WTC11 (cell line): ENCODE measurements at places on chromosomes 6 and 20.

DNA sequence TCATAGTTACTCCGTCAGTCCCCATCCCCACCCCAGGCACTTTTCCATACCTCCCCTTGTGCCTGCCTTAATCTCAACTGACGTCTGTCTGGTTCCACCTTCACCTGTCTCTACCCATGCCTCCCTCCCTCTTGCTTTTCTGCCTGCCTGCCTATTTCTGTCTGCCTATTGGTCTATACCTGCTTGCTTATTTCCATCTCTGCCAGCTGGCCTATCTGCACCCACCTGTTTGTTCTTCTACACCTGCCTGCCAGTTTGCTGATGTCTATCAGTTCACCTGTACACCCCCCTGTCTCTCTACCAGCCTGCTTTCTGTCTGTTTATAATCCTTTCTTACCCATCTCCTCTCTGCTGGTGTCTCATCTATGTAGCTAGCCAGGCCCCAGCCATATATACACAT is 87.5 kb downstream of the RALGAPA2 start:
- no peak for DNase-seq
- H3K27me3 ChIP-seq, result no peaks in the 10 kb centered on the region
- no peak overlapping the region for H3K4me3 ChIP-seq
- no peak overlapping the region for H3K27ac ChIP-seq
- no peaks in the 10 kb centered on the region for H3K4me1 ChIP-seq

- H3K4me3 ChIP-seq, result no peak overlapping the region
- H3K27me3 ChIP-seq, result no peaks in the 10 kb centered on the region
- H3K36me3 ChIP-seq, result peaks cover 14% of the 10 kb centered on the region
- no peak for DNase-seq
- no peak overlapping the region for H3K27ac ChIP-seq
Observed at GRCh38 chr6:52293067-52293466, 8.5 kb upstream of the MCM3 start.

GRCh38 chr20:19996917-19997316 is 20.2 kb upstream of the NAA20 start:
- H3K27me3 ChIP-seq, result no peaks in the 10 kb centered on the region
- H3K27ac ChIP-seq, result 0 out of 2 replicates have a peak overlapping the region, but pooled peaks have one; percentile 16
- no peak for DNase-seq
- peaks cover 20% of the 10 kb centered on the region for H3K4me1 ChIP-seq

GRCh38 chr6:1865585-1865984 is 255.9 kb downstream of the FOXC1 start:
- no peak for DNase-seq
- no peaks in the 10 kb centered on the region for H3K27me3 ChIP-seq
- H3K27ac ChIP-seq, result peak overlapping the region; percentile 52; the same call in 1 of the 2 replicates
- H3K4me1 ChIP-seq, result peaks cover 57% of the 10 kb centered on the region
- H3K4me3 ChIP-seq, result no peak overlapping the region
- H3K36me3 ChIP-seq, result no peaks in the 10 kb centered on the region

DNA sequence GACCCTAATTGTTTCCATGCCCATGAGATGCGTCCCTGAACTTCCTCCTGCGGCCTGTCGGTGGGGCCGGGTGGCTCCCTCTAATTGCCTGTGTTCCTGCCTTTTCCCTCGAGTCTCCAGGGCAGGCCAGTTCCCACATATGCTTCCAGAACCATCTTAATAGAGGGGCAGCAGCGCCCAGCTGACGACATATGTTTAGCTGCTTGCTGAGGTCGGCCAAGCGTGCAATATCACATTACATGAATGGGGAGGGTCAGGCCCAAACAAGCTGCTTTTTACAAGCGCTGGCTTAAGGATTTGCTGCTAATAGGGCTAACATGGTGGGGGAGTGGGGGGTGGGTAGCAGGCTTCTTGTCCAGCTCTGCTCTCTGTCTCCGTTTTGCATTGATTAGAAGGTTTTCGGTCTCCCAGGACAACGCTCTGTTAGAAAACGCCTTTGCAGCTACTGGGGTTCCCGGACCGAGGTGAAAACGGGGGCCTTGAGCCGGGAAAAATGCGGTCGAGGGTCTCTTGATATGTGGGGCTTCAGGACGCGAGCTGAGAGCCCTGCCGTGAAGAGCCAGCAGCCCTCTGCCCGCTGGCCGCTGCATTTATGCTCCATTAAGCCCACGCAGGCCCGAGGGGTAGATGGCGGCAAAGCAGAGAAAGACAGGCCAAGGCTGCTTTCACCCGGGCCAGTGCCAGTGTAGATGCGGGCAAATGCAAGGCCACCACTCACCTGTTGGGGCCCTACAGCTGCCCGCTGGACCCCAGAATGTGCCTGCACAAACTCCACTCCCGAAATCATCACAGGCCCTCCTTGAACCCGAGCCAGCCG is 308.5 kb downstream of the BMP7 start:
- H3K27me3 ChIP-seq, result no peaks in the 10 kb centered on the region
- H3K36me3 ChIP-seq, result no peaks in the 10 kb centered on the region
- H3K4me1 ChIP-seq, result peaks cover 41% of the 10 kb centered on the region
- DNase-seq, result peak; percentile 36
- no peak overlapping the region; the same call in 1 of the 2 replicates for H3K27ac ChIP-seq

- peak; percentile 42 for DNase-seq
- H3K4me1 ChIP-seq, result peaks cover 4% of the 10 kb centered on the region; the same call in 1 of the 2 replicates
- no peak overlapping the region for H3K4me3 ChIP-seq
- no peak overlapping the region for H3K27ac ChIP-seq
- H3K36me3 ChIP-seq, result no peaks in the 10 kb centered on the region
- no peaks in the 10 kb centered on the region; the same call in 1 of the 2 replicates for H3K27me3 ChIP-seq
Observed at GRCh38 chr20:5400164-5400762, 83.5 kb upstream of the PROKR2 start.

DNA sequence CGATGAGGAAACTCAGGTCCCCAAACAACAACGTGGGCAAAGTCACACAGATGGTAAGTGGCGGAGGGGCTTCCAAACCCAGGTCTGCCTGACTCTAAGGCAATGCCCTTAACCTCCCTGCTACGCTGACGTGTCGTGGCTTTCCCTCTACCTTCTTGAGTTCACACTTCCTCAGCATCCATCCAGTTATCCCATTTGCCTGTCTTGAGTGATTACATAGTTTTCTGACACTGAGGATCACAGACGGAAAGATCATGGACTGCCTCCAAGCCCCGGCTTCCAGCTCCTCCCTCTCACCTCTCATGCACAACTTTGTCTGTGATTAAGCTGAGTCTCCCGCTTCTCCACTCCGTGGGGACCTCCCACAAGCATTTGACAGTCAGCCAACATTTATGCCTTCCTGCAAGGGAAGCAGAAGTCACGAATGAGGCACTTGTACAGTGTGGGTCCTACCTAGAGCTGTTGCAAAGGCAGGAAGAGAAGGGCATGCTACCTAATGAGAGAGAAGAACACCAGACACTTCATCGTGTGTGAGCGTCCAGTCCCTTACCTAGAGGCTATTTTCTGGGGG is 33.8 kb downstream of the TBC1D7 start:
- no peak for DNase-seq
- H3K4me3 ChIP-seq, result no peak overlapping the region
- H3K4me1 ChIP-seq, result peaks cover 4% of the 10 kb centered on the region
- H3K27ac ChIP-seq, result no peak overlapping the region
- H3K36me3 ChIP-seq, result peaks cover 39% of the 10 kb centered on the region
- H3K27me3 ChIP-seq, result no peaks in the 10 kb centered on the region

DNA sequence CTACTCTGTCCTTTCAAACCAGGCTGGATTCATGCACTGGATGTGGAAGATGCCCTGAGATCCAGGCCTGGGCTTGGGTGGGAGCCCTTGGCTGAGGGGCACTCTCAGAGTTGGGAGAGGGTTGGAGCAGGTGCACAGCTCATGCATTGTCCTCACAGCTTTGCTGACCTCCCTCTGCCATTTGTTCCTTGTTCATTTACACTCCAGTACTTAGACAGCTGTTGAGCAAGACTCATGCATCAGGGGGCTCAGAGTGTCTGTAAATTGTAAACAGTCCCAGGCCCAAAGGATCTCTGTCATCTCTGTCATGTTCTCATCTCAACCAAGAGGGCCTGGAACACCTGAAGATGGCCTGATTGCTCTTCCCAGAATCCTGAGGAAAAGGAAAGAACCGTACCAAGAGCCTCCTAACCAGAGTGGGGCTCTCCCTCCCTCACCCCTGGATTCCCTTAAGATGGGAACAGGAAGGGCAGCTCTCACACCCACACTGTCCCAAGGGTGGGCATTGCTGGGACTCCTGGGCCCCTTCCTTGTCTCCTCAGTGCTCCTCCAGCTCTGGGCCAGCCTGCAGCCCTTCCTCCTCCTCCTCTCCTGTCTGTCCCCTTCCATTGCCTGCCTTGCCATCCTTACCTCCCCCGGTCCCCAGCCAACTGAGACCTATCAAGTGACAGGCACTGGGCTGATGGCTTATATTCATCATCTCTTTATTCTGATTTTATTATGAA is 132.9 kb downstream of the FOXO3 start:
- H3K27ac ChIP-seq, result no peak overlapping the region
- H3K27me3 ChIP-seq, result no peaks in the 10 kb centered on the region
- H3K4me3 ChIP-seq, result no peak overlapping the region
- DNase-seq, result no peak
- H3K36me3 ChIP-seq, result peaks cover 4% of the 10 kb centered on the region; the same call in 1 of the 2 replicates
